ENCODE measurements at places on chromosomes 6 and 20.

GRCh38 chr6:16505711-16506357 lies 255.4 kb downstream of the ATXN1 start:
- DNase-seq, result no peak

- DNase-seq, result no peak
These were observed 7.7 kb upstream of the CAP2 start for GRCh38 chr6:17385660-17386059.

DNA sequence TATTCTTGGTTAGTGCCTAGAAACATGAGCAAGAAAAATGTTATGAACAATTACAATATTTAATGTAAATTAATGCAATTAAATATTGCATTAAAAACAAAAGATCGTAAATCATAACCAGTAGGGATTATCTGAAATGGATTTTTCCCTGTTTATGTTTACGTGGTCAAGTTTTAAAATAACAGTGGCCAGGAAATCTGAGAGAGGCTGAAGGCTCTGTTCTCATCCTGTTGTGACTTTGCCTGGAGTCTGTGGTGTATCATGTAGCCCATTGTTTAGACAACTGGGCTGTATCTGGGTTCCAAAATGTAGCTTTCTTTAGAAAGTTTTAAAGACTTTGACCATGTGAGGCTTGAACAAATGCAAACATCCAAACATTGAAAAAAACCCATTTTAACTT lies 2.4 kb downstream of the MYO6 start:
- DNase-seq, result no peak

GRCh38 chr6:147677647-147678046 lies 169.2 kb downstream of the SAMD5 start:
- DNase-seq, result no peak

GRCh38 chr20:36147690-36148089 lies 6.8 kb upstream of the EPB41L1 start:
- DNase-seq, result peak; percentile 30

- no peak for DNase-seq
These were observed 18.4 kb upstream of the NNAT start for GRCh38 chr20:37502654-37503053.

DNA sequence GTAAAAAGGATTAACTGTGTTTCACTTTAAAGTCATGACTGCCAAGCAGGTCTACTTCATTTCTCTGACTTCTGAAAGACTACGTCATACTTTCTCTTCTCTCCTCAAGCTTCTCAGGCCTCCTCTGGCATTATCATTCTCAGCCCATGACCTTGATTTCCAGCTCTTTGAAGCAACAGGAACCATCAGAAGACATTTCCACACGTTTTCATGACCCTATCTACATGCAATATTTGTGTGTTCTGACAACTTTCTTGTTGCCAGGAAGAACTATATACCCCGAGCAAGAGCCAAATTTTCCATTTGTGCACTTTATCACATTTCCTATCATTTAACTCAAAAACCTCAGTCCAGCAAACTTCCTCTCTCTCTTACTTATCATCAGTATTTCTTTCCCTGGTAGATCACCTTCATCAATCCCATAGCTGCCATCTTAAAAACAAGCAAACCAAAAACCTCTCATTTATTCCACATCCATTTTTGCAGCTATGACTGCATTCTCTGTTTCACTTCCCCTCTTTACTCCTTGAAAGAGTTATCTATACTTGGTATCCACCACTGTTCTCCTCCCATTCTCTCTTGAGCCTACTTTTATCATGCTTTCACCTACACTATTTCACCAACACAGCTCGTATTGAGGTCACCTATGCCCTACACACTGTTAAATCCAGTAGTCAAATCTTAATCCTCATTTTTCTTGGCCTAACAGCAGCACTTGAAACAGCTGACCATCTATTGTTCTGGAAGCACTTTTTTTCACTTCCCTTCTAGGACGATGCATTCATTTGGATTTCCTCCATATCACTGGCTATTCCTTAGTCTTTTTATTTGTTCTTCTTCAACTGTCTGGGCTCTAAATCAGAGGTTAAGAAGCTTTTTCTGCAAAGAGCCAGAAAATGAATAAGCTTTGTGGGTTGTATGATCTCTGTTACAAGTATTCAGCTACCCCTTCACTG lies 47.1 kb downstream of the STX7 start:
- DNase-seq, result no peak

DNA sequence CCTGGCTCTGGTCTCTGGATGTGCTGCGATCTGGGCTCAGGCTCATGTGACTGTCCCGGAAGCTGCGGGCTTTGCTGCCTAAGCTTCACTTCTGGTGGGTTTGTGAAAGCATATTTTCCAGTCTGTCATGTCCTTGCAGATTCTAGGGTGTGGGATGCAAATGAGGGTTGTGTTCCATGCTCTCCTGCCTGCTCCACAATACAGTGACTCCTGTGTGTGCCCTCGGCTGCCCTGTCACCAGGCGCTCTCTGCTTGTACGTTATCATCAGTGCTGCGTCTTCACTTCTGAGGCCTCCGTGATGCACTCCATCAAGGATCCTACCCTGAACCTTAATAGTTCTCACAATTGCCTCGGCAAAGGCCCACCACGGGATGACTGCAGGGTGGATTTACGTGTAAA lies 84.2 kb downstream of the TTLL2 start:
- DNase-seq, result no peak

GRCh38 chr6:29834564-29835436 lies 7.2 kb downstream of the HLA-G start:
- no peak for DNase-seq

DNA sequence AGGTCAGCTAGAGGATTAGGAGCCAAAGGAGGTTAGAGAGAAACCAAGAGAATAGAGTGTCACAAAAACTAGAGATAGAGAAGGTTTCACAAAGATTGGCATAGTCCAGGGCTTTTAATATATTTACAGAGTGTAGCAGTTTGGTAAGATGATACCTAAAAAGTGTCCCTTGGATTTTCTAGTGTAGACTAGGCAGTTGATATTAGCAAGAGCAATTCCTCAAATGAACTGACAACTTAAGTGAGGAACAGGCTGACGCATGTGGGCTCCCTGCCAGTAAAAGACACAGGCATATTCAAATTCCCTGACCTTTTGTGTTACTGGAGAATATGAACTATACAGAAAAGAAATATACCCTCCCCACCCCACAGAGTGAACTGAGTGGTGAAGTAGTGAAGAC lies 40.1 kb downstream of the VTA1 start:
- DNase-seq, result no peak

DNA sequence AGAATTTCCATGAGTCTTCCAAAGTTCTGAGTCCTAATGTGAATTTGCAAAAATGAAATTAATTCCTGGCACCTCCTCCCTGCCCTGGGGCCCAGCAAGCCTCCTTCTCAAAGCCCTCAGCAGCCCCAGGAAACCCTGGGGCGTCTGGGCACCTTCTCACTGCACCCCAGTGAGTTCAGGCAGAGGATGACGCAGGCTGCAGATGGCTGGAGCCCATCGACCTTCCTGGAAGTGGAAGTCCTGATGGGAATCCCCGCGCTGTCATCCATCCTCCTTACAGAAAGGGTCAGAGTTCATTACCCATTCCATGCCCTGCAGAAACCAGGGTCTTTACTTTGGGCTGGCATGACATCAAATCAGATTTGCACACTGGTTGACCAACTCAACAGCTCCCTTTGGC lies 31.6 kb downstream of the DLL1 start:
- DNase-seq, result no peak

- DNase-seq, result no peak
These were observed 272.5 kb upstream of the SGK1 start for GRCh38 chr6:134590449-134590848.

DNA sequence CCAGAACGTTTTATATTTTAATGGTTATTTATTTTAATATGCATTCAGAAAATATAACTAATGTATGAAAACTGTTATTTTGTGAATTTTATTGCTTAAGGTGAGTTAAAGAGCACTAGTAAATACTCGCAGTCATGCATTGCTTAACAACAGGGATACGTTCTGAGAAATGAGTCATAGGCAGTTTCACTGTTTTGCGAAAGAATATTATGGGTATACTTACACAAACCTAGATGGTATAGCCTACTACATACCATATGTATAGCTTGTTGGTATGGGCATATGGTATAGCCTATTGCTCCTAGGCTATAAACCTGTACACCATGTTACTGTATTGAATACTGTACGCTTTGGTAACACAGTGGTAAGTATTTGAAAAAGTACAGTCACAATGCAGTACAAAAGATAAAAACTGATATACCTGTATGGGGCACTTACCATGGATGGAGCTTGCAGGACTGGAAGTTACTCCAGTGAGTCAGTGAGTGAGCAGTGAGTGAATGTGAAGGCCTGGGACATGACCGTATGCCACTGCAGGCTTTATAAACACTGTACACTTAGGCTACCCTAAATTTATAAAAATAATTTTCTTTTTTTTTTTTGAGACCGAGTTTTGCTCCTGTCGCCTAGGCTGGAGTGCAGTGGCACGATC lies 38.5 kb downstream of the ARFGEF2 start:
- no peak for DNase-seq

GRCh38 chr6:85192186-85192585 lies 257.7 kb upstream of the NT5E start:
- DNase-seq, result no peak

GRCh38 chr6:33977606-33978411 lies 168.1 kb downstream of the GRM4 start:
- no peak for DNase-seq

DNA sequence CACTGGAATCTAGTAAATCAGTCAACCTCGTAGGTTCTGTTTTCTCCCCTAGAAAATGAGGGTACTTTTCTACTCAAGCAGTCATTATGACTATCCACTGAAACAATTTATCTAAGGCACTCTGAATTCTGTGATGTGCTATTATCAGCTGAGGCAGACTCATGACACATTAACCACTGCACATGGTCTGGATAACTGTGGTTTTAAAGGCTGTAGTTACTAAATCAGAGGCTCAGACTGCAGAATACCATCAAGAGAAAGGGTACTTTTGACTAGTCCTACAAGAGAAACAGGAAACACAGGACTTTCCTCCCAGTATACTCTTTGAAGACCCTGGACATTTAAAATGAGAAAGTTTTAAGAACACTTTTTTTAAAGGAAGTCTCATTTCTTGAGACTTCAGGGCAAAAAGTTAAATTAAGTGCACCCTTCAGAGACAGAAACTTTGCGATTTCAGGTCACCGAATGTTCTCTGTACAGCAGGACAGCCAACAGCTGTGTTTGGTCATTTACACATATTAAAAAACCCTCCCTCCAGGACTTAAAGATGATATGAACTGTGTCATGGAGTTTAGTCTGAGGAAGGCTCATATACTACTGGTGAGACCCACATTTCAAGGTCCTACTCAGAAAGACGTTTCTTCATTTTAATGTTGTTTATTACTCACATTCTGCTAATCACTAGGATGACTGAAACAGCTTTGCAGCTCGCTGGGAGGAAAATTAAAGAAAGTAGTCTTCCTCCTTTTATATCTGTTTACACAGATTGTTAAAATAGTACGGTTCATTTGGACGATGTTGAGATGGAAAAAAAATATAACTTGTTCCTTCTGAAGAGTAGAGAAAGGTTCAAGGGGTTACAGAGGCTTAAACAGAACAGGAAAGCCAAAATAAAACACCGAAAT lies 19.9 kb downstream of the ATXN1 start:
- no peak for DNase-seq

GRCh38 chr6:34521463-34522285 lies 34.5 kb downstream of the SPDEF start:
- DNase-seq, result no peak

GRCh38 chr20:25072226-25072811 lies 9.6 kb downstream of the VSX1 start:
- DNase-seq, result no peak

GRCh38 chr6:129492260-129492659 lies 217.7 kb downstream of the ARHGAP18 start:
- DNase-seq, result no peak

- no peak for DNase-seq
These were observed 48.1 kb downstream of the KCNS1 start for GRCh38 chr20:45052698-45053429.

DNA sequence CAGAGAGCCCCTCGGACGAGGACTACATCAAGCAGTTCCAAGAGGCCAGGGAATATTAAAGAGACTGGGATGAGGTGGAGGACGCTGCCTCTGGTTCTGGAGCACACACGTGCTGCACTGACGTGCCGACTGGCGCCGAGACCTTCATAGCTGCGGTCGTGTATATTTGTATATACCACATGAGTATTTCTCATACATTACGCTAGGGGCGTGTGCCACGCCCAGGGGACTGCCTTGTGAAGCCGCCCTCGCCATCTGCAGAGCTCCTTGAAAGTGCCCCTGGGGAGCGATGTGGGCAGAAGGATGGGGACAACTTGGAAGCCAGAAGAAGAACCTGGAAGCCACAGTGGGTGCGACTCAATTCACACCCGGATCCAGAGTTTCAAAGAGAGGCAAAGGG lies 78.3 kb downstream of the ISM1 start:
- DNase-seq, result no peak

- DNase-seq, result no peak
These were observed 310.3 kb downstream of the THBS2 start for GRCh38 chr6:168943231-168943905.

DNA sequence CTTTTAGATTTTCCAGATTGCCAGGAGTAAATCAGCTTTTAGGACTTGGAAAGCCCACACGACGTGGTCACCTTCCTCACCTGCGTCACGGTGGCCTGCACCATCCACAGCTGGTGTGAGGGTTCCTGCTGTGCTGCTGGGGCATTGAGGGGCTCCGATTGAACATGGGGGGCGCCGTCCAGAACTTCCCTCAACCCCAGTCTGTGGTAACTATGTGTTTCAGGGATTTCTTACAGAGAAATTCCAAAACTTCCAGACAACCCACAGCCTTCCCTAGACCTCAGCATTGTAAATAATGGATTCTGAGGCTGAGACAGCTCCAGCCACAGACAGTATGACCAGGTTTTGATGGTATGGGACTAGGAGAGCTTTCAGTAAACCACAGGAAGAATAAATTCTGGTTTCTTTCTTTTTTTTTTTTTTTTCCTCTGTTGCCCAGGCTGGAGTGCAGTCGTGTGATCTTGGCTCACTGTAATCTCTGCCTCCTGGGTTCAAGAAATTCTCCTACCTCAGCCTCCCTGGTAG lies 46.7 kb upstream of the IRF4 start:
- DNase-seq, result no peak

GRCh38 chr6:12383448-12383847 lies 93.3 kb downstream of the EDN1 start:
- no peak for DNase-seq

DNA sequence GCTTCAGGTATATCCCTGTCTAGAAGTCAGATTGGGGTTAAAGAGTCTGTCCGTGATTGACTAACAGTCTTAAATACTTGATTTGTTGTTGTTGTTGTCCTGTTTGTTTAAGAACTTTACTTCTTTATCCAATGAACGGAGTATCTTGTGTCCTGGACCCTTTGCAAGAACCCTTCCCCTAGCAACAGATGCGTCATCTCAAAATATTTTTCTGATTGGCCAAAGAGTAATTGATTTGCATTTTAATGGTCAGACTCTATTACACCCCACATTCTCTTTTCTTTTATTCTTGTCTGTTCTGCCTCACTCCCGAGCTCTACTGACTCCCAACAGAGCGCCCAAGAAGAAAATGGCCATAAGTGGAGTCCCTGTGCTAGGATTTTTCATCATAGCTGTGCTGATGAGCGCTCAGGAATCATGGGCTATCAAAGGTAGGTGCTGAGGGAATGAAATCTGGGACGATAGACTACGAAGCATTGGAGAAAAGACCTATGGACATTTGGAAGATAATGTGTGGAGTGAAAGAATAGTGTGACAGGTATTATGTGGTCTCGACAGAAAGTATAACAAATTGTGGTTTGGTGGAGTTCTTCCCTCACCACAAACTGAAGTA lies at the start of gene HLA-DRA:
HLA-DRA (plus strand) TSS at position 286 of the 613 bp plus-strand sequence; CDS start at position 350, 64 bp downstream.
- no peak for DNase-seq

- no peak for DNase-seq
These were observed 336 bp upstream of the SMPDL3A start for GRCh38 chr6:122788663-122789181.

- no peak for DNase-seq
These were observed 37.4 kb downstream of the RBM24 start for GRCh38 chr6:17318435-17319165.
